Activated T-cell treated with anti-CD3 and anti-CD28 coated beads, Interleukin-2, amount 50 U/mL, for 72 hours (primary cell): ENCODE measurements at places on chromosomes 3 and 15.

GRCh38 chr3:193851941-193852674, 259.1 kb downstream of the OPA1 start:
- DNase-seq: no peak

- DNase-seq: no peak
These were observed 490.9 kb upstream of the ADAMTS9 start for GRCh38 chr3:65178703-65179102.

DNA sequence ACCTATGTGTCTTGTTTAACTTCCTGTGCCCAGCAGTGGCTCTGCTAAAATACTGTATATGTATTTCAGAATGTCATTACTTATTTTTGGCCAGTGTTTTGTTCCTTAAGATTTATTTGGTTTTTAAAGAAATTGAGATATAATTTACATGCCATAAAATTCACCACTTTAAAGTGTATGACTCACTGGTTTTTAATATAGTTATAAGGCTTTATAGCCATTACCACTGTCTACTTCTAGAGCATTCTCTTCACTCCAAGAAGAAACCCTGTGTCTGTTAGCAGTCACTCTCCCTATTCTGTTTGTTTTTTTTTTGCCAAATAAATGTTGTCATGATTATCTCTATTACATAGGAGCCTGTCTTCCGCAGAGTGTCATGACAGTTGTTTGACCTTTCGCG, 25.8 kb downstream of the PPM1L start:
- DNase-seq: no peak

DNA sequence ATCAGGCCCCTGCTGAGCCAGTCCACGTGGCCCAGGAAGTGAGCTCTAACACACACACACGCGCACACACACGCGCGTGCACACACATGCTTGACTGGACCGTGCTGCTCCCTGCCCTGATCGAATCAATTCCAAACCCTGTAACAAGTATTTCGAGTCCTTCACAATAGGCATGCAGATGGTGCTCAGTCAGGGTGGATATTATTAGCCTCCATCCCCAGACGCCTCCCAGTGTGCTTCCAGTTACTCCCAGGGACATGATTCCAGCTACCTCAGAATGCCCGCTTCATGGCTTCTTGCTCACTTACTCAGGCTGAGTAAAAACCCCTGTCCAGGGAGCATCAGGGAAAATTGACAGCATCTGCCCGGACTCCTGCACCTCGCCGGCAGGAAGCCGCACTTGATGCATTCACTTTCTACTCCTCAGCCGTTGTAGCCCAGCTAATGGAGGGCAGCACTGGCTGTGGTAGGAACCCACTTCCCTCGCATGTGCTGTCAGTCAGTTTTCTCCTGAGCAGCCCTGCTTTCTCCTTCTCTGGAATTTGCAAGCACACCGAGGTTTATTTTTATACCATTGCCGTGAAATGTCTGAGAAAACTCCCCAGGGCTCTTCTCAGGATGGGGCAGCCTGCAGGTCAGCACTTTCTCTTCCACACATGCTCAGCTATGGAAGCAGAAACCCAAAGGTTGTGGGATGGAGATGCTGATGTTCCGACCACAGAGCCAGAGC, 126.1 kb upstream of the ABHD17C start:
- no peak for DNase-seq

GRCh38 chr3:58522759-58523425, 14.1 kb downstream of the ACOX2 start:
- DNase-seq: no peak

- no peak for DNase-seq
These were observed 23.0 kb downstream of the ITGA11 start for GRCh38 chr15:68408971-68409370.

DNA sequence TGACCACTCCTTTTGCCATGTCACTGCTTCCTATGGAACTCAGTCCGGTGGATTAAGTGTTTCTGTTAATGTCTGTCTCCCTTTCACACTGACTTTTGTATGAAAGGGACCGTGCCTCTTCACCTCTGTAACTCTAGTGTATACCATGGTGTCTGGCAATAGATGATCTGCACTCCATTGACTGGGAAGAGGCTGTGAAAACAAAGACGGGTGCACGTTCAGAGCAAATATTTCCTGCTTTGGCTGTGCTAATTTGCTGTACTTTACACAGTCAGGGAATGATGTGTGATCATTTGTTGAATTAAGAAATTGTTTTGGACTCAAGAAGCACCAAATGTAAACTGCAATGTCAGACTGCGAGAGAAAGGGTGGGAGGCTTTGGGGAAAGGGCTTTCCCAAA, 315.2 kb downstream of the RORA start:
- no peak for DNase-seq

DNA sequence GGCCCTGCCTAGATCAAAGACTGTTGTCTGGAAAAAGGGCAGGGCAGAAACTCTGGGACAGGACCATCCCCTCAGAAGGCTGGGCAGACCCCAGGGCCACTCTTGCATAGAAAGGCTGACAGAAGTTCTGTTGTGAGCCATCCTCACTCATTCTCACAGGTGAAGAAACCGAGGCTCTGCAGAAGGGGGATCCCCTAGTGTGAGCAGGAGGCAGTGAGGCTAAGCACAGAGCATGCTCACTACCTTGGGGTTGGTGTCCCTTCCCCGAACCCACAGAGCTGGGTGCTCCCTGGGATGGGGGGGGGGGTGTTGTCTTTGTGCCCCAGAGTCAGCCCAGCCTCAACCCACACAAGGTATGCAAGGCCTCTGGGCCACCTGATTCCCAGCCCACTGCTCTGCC, 50.9 kb upstream of the TMEM115 start:
- no peak for DNase-seq

- no peak for DNase-seq
These were observed 41.3 kb downstream of the TMED3 start for GRCh38 chr15:79352206-79352605.

GRCh38 chr3:24915639-24916038, 421.0 kb upstream of the THRB start:
- DNase-seq: no peak

- DNase-seq: no peak
These were observed 4.6 kb upstream of the RUVBL1 start for GRCh38 chr3:128128251-128128650.

GRCh38 chr15:70672081-70672480, 91.3 kb downstream of the UACA start:
- no peak for DNase-seq

DNA sequence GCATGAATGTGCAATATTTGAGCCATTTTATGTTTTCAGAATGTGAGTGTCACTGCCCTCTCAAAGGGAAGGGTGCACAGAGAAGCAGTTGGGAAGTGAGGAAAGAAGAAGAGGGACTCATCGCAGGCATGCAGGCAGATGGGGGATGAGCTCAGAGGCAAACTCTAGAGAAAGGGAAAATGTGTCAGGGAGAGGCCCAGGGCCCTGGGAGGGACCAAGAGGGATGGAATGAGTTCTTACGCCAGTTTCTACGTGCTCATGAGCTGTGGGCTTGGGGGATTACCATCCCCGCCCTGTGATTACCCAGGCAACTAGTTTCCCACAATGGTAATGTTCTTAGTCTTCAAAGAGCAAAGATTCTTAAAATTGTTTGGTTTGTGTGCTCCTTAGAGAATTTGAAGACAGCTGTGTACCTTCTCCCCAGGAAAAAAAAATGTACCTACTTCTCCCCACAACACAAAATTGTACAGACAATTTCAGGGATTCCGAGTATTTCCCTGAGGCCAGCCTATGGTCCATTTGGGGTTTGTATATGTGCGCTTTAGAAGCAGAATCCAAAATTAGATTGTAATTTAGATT, 17.8 kb downstream of the GCSAM start:
- peak; percentile 34 for DNase-seq

- no peak for DNase-seq
These were observed 62.2 kb upstream of the SEC61A1 start for GRCh38 chr3:127990051-127990450.

GRCh38 chr3:46498916-46499519, 1.2 kb downstream of the RTP3 start:
- no peak for DNase-seq

- no peak for DNase-seq
These were observed 8.0 kb downstream of the FYCO1 start for GRCh38 chr3:45987368-45988291.

DNA sequence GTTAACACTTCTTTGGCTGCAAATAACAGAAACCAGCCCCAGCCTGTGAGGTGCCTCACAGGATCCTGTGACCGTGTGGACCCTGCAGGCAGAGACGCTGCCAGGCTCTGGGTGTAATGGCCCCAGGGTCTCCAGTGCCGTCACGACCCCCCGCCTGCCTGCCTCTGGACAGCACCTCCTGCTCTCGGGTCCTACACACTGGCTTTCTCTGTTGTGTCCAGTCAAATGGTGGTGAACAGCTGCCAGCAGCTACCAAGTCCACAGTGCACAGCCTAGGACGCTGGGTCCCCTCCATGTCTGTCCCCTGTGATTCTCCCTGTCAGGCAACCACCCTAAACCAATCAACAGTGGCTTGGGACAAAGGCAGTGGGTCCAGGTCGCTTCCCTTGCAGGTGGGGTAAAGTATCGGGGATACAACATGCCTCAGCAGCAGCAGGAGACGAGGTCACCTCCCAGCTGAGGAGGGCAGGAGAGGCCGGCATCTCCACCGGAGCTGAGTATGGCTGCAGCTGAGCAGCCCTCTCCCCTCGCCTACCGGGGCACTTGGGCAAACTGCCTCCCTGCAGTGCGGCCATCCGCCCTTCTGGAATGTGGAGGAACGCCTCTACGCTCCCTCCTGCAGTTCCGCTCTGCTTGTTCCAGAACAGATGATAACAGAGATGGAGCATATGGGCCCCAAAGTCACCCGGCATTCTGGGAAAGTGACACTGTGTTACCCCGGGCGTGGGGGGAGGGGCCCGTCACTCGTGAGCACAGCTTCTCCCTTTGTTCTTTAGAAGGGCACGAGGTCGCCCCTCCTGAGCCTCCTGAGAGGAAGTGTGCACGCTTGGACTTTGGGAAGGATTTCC, 21.1 kb upstream of the SKOR1 start:
- DNase-seq: no peak

GRCh38 chr3:158802409-158803268, 785 bp downstream of the MFSD1 start:
- DNase-seq: no peak

DNA sequence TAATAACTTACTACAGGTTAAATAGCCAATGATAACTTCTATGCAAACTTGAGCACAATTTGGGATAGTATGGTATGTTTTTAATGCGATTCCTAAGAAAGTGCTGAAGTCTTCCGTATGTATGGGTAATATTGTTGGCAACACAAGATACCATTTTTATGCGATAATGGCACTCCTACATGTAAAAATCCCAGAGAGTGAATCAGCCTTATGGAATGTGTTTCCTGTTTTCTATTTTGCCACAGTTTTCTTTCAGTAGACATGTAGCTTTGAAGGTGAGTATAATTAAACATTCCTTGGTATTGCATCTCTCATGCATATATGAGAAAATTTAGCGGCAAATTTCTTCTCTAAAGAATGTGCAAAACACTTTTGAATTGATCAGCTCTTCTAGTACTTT, 396.8 kb upstream of the AZI2 start:
- no peak for DNase-seq

DNA sequence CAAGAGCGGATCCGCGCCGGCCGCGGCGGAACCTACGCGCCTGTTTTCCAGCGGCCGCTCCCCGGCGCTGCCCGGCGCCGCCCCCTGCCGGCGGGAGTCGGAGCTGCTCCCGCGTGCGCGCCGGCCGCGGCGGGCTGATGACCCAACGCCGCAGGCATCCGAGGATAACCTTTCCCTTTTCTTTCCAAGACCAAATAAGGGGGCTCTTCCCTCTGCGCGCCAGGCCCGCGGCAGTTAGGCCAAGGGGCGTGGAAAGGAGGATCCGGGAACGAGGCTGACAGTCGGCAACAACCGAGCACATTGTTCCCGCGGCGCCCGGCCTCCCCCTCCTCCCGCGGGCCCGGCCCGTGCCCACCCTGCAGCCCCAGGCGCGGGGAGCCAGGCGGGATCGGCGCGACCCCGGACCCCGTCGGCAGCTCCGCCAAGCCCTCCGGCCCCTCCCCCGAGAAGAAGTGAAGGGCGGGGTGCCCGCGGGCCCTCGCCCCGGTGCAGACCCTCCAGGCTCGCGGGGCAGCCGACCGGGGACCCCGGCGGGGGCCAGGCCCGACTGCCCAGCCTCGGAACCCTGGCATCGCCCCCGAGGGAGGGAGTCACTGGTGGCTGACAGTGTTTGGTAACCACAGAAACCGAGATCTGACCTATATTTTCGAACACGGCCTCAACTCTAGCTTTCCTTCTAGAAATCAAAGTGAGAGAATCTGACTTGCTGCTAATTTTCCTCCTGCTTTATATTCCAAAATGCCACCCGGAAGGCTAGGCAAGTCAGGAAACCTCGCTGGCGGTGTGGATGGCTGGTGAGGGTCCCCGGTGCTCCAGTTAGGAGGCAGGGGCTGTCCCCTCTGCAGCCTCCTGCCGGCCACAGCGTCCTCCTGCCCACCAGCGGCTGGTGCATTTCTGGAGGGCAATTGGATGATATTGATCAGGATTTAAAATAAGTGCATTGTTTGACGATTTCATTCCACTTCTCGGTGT, 45.6 kb upstream of the SYNM start:
- DNase-seq: peak; percentile 70

- no peak for DNase-seq
These were observed 110.0 kb upstream of the MELTF start for GRCh38 chr3:197139586-197139985.

GRCh38 chr3:145716519-145716918, 444.5 kb downstream of the PLOD2 start:
- no peak for DNase-seq

DNA sequence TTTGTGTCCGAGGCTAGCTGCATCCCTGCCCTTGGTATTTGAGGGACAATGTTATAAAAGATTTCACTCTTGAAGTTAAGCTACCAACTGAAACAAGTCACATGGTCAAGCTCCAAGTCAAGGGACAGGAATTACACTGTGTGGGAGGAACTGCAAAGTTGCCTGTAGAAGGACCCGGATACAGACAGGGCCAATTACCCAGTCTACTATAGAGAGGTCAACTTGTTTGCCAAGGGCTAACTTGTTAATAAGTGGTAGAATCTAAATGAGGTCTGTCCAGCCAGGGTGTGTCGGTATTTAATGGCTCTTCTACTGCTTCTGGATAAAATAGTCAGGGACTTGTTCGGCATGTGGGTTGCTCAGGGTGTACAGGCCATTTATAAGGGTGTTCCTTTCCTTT, 55.7 kb downstream of the PTPRG start:
- no peak for DNase-seq

GRCh38 chr3:70291097-70291482, 21.3 kb downstream of the MDFIC2 start:
- no peak for DNase-seq

GRCh38 chr3:16456784-16457415, 56.6 kb downstream of the RFTN1 start:
- no peak for DNase-seq

GRCh38 chr15:92425578-92426225, 32.0 kb downstream of the ST8SIA2 start:
- DNase-seq: no peak

GRCh38 chr3:193346259-193346658, 32.3 kb downstream of the ATP13A5 start:
- DNase-seq: no peak

GRCh38 chr3:143617050-143617449, 231.2 kb downstream of the SLC9A9 start:
- DNase-seq: no peak

- DNase-seq: peak; percentile 17
These were observed 44.4 kb upstream of the FAN1 start for GRCh38 chr15:30859091-30859874.
